Memory B cell (primary cell): ENCODE measurements at places on chromosomes 3 and 15.

- H3K36me3 ChIP-seq = peaks cover 3% of the 10 kb centered on the region
- no peak overlapping the region for H3K27ac ChIP-seq
- no peak for DNase-seq
These were observed 135.9 kb downstream of the CMSS1 start for GRCh38 chr3:99953596-99953995.

GRCh38 chr3:183123891-183124290 is 24.6 kb upstream of the MCCC1 start:
- DNase-seq = no peak
- H3K4me1 ChIP-seq = no peaks in the 10 kb centered on the region
- H3K27ac ChIP-seq = no peak overlapping the region
- H3K36me3 ChIP-seq = no peaks in the 10 kb centered on the region

DNA sequence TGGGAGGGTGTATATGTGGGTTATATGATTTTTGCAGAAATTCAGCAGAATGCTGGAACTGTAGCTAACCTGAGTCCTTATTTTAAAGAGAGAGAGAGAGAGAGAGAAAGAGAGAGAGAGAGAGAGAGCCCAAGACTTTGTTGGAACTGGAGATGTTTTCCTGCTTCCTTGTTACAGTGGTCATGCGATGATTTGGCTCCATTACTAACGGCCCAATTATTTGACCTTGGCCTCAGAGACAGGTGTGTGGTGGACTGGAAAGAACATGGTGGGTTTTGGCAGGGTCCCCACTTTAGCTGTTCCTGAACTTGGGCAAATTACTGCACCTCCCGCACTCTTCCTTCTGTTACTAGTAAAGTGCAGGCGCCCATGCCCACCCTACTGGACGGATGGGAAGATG is 14.8 kb upstream of the ACSBG1 start:
- DNase-seq = no peak
- no peak overlapping the region for H3K27ac ChIP-seq
- peaks cover 6% of the 10 kb centered on the region for H3K27me3 ChIP-seq
- H3K4me1 ChIP-seq = no peaks in the 10 kb centered on the region
- H3K4me3 ChIP-seq = no peak overlapping the region
- H3K36me3 ChIP-seq = no peaks in the 10 kb centered on the region

GRCh38 chr15:64193971-64194370 is 31.1 kb upstream of the PPIB start:
- H3K27ac ChIP-seq = no peak overlapping the region
- no peak overlapping the region for H3K4me3 ChIP-seq
- no peaks in the 10 kb centered on the region for H3K27me3 ChIP-seq
- H3K36me3 ChIP-seq = peaks cover 15% of the 10 kb centered on the region
- no peak for DNase-seq

GRCh38 chr3:102141096-102141927 is 292.0 kb downstream of the NFKBIZ start:
- DNase-seq = no peak
- no peaks in the 10 kb centered on the region for H3K27me3 ChIP-seq
- no peak overlapping the region for H3K4me3 ChIP-seq
- peaks cover 3% of the 10 kb centered on the region for H3K4me1 ChIP-seq

- peak overlapping the region; percentile 0 for H3K27ac ChIP-seq
- H3K27me3 ChIP-seq = peaks cover 10% of the 10 kb centered on the region
These were observed 187.5 kb upstream of the HES1 start for GRCh38 chr3:193948459-193948858.

- no peaks in the 10 kb centered on the region for H3K36me3 ChIP-seq
- H3K4me1 ChIP-seq = no peaks in the 10 kb centered on the region
- no peak overlapping the region for H3K27ac ChIP-seq
- H3K27me3 ChIP-seq = peaks cover 4% of the 10 kb centered on the region
These were observed 131.6 kb downstream of the AQP9 start for GRCh38 chr15:58269455-58270414.

- H3K36me3 ChIP-seq = no peaks in the 10 kb centered on the region
- no peak for DNase-seq
- peaks cover 5% of the 10 kb centered on the region for H3K4me1 ChIP-seq
- no peak overlapping the region for H3K27ac ChIP-seq
These were observed 22.9 kb upstream of the TPM1 start for GRCh38 chr15:63019511-63020109.

GRCh38 chr3:192246847-192247559 is 480.3 kb downstream of the FGF12 start:
- no peaks in the 10 kb centered on the region for H3K36me3 ChIP-seq
- H3K4me3 ChIP-seq = no peak overlapping the region
- no peak for DNase-seq
- no peak overlapping the region for H3K27ac ChIP-seq
- H3K4me1 ChIP-seq = no peaks in the 10 kb centered on the region

- H3K36me3 ChIP-seq = no peaks in the 10 kb centered on the region
- DNase-seq = no peak
- H3K27me3 ChIP-seq = no peaks in the 10 kb centered on the region
- no peak overlapping the region for H3K27ac ChIP-seq
- H3K4me3 ChIP-seq = no peak overlapping the region
- H3K4me1 ChIP-seq = no peaks in the 10 kb centered on the region
These were observed 18.5 kb upstream of the LMCD1 start for GRCh38 chr3:8482960-8483665.

DNA sequence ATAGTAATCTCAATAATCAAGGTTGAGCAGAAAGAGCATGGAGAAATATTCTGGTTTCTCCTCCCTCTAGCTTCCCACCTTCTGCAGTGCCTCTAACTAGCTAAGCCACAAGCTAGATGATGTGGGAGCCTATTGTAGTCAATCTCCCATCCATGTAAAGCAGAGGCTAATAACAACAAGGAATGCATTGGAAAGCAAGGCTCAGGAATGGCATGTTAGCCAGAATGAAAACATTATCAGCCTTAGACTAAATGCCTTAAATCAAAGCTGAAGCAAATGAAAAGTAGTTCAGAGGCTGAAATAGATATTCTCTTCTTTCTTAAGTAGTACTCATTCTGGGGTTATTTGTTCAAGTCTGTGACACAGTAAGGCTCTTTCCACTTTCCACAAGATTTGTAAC is 350.3 kb upstream of the DPPA4 start:
- no peak for DNase-seq
- no peaks in the 10 kb centered on the region for H3K36me3 ChIP-seq
- H3K27ac ChIP-seq = no peak overlapping the region
- H3K27me3 ChIP-seq = no peaks in the 10 kb centered on the region
- H3K4me3 ChIP-seq = no peak overlapping the region

- no peaks in the 10 kb centered on the region for H3K36me3 ChIP-seq
- peaks cover 3% of the 10 kb centered on the region for H3K4me1 ChIP-seq
- DNase-seq = no peak
These were observed 111.2 kb downstream of the RAP2B start for GRCh38 chr3:153273217-153273616.

- DNase-seq = no peak
- peaks cover 19% of the 10 kb centered on the region for H3K36me3 ChIP-seq
- H3K4me3 ChIP-seq = no peak overlapping the region
- H3K27me3 ChIP-seq = no peaks in the 10 kb centered on the region
- peak overlapping the region; percentile 75 for H3K27ac ChIP-seq
- H3K4me1 ChIP-seq = peaks cover 15% of the 10 kb centered on the region
These were observed 60.3 kb upstream of the RPL32 start for GRCh38 chr3:12901623-12902045.

- H3K27ac ChIP-seq = peak overlapping the region; percentile 73
- no peak overlapping the region for H3K4me3 ChIP-seq
- H3K27me3 ChIP-seq = no peaks in the 10 kb centered on the region
- peaks cover 5% of the 10 kb centered on the region for H3K36me3 ChIP-seq
These were observed 98.9 kb downstream of the IQSEC1 start for GRCh38 chr3:12974334-12974733.

DNA sequence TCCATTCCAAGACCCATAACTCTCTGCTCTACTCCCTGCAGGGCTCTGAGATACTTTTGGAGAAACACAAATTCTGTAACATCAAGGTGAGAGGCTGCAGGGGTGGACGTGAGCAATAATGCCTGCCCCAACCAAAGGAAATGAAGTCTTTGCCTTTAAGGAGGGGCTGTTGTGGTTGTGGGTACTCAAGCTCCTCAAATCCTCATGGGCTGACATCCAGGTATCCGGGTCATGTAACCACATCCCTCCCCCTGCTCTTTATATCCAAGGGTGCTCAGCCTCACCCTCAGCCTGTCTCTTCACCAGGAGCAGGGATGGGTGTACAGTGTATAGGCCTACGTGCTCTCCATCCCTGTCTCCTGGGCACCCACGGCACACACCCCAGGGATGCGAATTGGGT is 32.3 kb downstream of the NOX5 start:
- H3K27ac ChIP-seq = no peak overlapping the region
- no peaks in the 10 kb centered on the region for H3K36me3 ChIP-seq
- H3K27me3 ChIP-seq = peaks cover 9% of the 10 kb centered on the region
- no peak overlapping the region for H3K4me3 ChIP-seq

GRCh38 chr3:187987924-187988323 is 166.0 kb upstream of the LPP start:
- H3K4me1 ChIP-seq = peaks cover 7% of the 10 kb centered on the region
- H3K27ac ChIP-seq = no peak overlapping the region
- H3K36me3 ChIP-seq = peaks cover 3% of the 10 kb centered on the region
- DNase-seq = no peak
- no peak overlapping the region for H3K4me3 ChIP-seq
- peaks cover 11% of the 10 kb centered on the region for H3K27me3 ChIP-seq

- H3K4me1 ChIP-seq = no peaks in the 10 kb centered on the region
- H3K27ac ChIP-seq = no peak overlapping the region
- no peak overlapping the region for H3K4me3 ChIP-seq
- no peak for DNase-seq
- H3K36me3 ChIP-seq = no peaks in the 10 kb centered on the region
- peaks cover 18% of the 10 kb centered on the region for H3K27me3 ChIP-seq
These were observed 26.2 kb upstream of the ARL8B start for GRCh38 chr3:5095886-5096285.

GRCh38 chr15:47788685-47789084 is 71.4 kb downstream of the SEMA6D start:
- no peak overlapping the region for H3K27ac ChIP-seq
- no peaks in the 10 kb centered on the region for H3K4me1 ChIP-seq

GRCh38 chr3:84077479-84077878 is 881.3 kb upstream of the CADM2 start:
- no peaks in the 10 kb centered on the region for H3K36me3 ChIP-seq
- H3K27ac ChIP-seq = no peak overlapping the region
- DNase-seq = no peak

DNA sequence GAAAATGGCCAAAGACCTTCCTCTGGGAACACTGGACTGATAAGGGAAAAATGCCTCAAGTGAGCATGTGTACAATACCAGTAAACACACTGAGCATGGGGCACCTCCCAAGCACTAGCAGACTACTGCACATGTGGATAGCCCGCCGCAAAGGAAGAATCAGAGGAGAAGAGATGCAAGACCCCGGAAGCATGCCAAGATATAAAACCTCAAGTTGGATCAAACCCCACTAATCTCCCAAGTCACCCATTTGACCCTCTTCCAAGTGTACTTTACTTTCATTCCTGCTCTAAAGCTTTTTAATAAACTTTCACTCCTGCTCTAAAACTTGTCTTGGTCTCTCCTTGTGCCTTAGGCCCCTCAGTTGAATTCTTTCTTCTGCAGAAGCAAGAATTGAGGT is 121.1 kb upstream of the PLAAT1 start:
- no peaks in the 10 kb centered on the region for H3K27me3 ChIP-seq
- no peaks in the 10 kb centered on the region for H3K36me3 ChIP-seq
- no peak overlapping the region for H3K4me3 ChIP-seq
- no peaks in the 10 kb centered on the region for H3K4me1 ChIP-seq

DNA sequence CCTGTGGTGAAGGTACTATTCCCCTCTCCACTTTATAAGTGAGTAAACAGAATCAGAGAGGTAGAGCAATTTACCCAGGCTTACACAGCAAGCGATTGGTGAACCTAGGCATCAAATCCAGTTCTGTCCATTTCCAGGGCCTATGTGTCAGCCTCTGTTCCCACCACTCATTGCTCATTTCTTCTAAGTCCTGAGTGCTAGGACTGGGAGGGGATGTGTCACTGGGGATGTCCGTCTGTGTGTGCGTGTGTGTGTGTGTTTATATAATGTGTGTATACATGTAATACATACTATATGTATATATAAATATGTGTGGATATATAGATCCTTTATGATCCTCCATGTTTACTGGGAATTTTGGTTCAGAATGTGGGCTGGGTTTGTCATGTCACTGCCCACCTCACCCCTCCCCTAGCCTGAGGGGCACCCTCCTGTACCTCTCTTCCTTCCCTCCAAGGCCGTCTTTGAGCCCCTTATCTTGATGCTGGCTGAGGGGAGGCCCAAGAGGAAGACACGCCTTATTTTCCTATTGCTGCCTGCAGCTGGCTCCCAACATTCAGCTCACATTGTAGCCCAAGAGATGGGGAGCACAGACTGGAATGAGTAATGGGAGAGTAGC is 2.1 kb downstream of the TMEM43 start:
- no peak overlapping the region for H3K4me3 ChIP-seq
- peaks cover 40% of the 10 kb centered on the region for H3K4me1 ChIP-seq
- no peaks in the 10 kb centered on the region for H3K27me3 ChIP-seq
- no peak for DNase-seq

GRCh38 chr3:175046601-175047000 is 187.5 kb downstream of the NAALADL2 start:
- no peaks in the 10 kb centered on the region for H3K27me3 ChIP-seq
- H3K4me3 ChIP-seq = no peak overlapping the region
- H3K4me1 ChIP-seq = no peaks in the 10 kb centered on the region
- H3K27ac ChIP-seq = no peak overlapping the region

DNA sequence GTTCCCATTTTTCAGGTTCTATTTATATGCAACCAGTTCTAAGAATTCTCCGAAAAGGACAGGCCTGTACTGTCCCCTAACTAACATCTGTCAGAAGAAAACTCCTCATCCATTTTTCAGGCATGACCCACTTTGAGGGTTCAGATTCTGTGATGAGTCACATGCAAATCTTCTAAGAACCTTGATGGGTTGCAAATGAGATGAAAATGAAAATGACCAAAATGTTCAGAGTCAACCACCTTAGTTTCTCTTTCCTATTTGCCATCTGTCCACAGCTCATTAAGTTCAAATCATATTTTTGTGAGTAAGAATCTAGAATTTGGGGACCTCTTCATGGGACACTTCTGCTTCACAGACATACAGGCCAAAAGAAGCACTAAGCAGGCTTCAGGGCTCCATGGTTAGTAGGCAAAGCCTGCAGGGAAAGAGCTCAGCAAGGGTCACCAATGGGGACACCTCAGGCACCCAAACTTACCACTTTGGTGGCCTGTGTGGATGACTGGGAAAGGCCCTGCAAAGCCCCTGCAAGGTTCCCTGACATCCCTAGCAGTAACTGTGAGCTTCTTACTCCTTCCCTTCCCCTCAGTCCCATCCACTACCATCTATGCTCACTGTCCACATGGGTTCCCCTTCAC is 122.0 kb downstream of the WDR76 start:
- no peaks in the 10 kb centered on the region for H3K36me3 ChIP-seq
- DNase-seq = no peak
- peaks cover 15% of the 10 kb centered on the region for H3K4me1 ChIP-seq
- no peak overlapping the region for H3K27ac ChIP-seq

- DNase-seq = no peak
- H3K36me3 ChIP-seq = no peaks in the 10 kb centered on the region
- H3K27ac ChIP-seq = no peak overlapping the region
- H3K4me3 ChIP-seq = no peak overlapping the region
- no peaks in the 10 kb centered on the region for H3K4me1 ChIP-seq
These were observed 20.1 kb upstream of the IGF1R start for GRCh38 chr15:98628216-98628615.

- no peak overlapping the region for H3K4me3 ChIP-seq
- no peak overlapping the region for H3K27ac ChIP-seq
- no peaks in the 10 kb centered on the region for H3K4me1 ChIP-seq
- no peaks in the 10 kb centered on the region for H3K36me3 ChIP-seq
- no peaks in the 10 kb centered on the region for H3K27me3 ChIP-seq
These were observed 228.4 kb downstream of the MAGI1 start for GRCh38 chr3:65810302-65810701.
